ENCODE measurements at places on chromosomes 5 and 9.
A peak's percentile ranks its signal among the peaks of the same experiment; 100 is the strongest.

- DNase-seq = no peak
These were observed 152.7 kb upstream of the ADAMTS16 start for GRCh38 chr5:4987431-4987830.

- DNase-seq = peak; percentile 91
These were observed 40.6 kb downstream of the CAST start for GRCh38 chr5:96702503-96703383.

- no peak for DNase-seq
These were observed 42.2 kb downstream of the SV2C start for GRCh38 chr5:76125346-76125745.

DNA sequence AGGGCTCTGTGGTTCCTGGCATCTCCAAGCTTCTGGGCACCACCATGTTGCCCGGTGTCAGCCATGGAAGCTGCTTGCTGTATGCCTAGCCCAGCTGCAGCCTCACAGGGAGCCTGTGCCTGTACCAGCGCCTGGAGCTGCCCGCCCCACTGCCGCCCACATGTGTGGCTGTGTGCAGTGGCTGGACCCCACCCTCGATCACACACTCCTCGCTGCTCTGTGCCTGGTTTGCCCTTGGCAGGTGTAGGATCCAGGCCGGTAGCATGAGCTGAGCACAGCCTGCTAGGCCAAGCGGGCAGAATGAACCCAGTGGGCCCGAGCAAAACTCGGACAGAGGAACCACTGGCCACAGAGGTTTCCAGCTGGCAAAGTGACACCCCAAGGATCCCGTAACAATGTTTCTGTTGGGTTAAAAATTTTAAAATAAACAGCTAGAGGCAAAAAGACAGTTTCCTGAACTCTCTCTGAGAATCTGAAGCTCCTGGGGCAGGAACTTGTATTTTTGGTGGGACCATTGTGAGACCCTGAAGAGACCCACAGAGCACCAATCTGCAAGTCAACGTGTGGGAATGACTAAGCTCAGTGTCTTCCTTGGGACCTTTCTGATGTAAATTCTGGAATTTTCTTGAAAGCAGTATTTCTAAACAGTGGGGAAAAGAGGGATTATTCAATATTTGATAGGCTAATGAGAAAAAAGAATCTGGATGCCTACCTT, 73.1 kb upstream of the CCDC112 start:
- no peak for DNase-seq

GRCh38 chr5:136145030-136145429, 12.4 kb downstream of the SMAD5 start:
- no peak for DNase-seq

DNA sequence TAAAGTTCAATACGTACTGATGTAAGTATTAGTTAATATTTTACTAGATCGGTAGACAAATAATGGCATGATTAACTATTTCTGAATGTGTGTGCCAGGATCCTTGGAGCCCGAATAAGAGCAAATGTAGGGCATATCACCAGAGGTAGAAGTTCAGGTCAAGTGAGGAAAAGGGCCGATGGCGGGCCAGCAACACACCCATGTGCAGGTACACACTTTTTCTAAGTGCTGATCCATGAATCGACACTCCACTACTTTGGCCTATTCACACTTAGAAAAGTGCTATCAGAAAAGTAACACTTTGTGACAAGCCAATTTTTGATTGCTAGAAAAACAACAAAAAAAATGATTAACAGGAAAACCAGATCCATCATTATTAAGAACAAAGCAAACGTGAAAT, 150.3 kb downstream of the AUH start:
- no peak for DNase-seq

DNA sequence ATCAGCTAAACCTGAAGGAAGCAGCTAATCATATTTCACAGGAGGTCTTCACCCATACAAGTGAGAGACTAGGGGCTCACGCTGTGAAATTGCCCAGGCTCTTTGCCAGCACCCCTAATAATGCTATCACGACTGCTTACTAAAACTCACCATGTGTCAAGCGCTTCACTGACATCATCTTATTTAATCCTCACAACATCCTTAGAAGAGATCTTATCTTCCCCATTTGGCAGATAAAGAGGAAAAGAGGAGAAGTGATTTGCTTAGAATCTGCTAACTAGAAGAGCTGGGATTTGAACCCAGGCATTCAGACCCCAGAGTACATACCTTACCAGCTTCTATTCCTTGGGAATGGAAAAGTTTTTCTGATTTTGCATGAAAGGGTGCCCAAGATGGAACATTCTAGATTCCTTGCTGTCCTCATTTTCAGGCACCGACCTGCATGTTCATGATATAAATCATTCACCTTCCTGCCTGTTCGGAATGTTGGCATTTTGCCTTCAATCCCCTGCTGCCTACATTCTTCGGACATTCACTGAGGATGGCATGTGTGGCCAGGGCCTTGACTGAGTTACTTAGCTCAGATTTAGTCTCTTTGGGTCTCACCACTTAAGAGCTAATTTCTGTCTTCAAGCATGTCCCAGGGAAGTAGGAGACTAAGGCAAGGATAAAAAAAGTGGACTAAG, 88.1 kb downstream of the SH3TC2 start:
- no peak for DNase-seq

GRCh38 chr9:78032730-78033457, 1.3 kb upstream of the GNAQ start:
- DNase-seq = no peak

- no peak for DNase-seq
These were observed 20.2 kb downstream of the SLC36A1 start for GRCh38 chr5:151467576-151467975.

- DNase-seq = no peak
These were observed 326.3 kb downstream of the OSTF1 start for GRCh38 chr9:75414371-75415160.

- no peak for DNase-seq
These were observed 18.0 kb upstream of the SMC2 start for GRCh38 chr9:104075801-104076753.

DNA sequence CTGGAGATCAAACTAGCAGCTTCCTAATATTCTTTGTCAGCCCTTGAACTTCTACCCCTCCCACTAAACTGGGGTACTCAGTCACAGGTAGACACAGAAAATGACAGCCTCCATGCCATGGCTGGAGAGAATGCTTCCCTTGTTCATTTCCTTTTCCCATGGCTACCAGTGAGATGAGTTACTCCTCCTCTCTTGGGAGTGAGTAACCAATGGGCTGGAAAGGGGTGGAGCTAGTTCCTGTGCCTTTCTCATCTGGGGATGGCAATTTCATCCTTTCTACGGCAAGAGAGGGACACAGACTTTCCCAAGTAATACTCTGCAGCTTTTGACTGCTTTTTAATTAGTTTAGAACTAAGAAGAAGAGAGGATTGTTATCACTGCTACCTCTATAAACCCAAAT, 1045.6 kb upstream of the WWC1 start:
- peak; percentile 4 for DNase-seq

DNA sequence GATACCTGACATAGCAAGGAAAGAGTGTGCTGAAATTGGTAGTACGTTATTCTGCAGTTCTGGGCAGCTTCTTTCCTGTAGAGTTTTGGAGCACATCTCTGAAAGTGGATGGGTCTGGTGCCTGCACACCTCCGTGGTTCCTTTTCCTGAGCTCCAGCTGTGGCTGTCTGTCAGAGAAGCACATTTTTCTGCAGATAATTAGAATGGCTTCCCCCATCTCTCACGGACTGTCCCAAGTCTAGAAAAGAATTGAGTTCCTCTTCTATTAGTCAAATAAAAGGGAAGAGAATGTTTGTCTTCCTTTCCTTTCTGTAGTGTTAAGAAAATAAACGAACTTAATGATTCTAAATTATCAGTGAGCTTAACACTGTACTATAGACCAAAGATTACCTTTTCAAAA, 55.7 kb downstream of the VCAN start:
- DNase-seq = no peak

DNA sequence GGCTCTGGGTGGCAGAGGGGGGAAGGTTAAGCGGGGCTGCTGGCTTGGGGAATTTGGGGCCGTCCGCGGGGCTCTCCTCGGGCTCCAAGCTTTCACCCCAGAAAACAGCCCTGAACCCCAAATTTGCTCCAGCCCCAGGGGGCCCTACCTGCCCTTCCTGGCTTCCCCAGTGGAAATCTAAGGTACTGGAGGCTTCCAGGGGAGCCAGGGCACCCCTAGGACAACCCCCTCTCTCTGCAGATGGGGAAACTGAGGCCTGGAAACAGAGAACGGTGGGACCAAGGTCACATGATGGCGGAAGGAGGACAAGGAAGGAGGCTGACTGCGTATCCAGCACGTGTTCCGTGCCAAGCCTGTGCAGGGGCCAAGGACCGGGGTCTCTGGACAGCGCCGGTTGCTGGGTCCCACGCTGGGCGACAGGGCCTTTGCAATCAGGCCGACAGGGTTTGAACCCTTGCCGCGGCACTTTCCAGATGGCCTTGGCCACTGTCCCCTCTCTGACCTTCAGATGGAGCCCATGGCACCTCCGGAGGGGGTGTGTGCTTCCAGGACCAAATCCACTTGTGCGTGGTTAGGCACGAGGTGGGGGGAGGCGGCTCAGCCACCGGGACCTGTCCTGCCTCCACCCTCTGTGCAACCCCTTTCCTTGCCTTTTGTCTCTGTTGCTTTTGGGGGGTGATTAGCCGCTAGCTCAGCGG, 183.1 kb downstream of the C9orf50 start:
- no peak for DNase-seq

- no peak for DNase-seq
These were observed 40.6 kb upstream of the ZNG1F start for GRCh38 chr9:41229408-41230401.

DNA sequence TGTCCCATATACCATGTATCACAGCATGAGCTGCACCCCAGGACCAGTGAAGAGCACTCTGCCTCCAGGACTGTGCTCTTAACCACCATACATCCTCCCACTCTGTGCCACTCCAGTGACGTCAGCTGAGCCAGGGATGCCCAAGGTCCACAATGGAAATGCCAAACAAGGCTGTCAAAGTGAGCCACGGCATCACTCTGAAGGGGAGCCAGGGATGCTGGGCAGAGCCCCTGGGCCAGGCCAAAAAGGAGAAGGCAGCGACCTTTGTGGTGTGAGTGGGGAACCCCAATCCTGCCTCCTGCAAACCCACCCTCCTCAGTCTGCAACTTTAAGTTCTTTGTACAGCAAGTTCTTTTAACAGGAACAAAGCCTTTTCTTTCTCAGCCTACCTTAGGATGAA, 242.7 kb downstream of the SYK start:
- no peak for DNase-seq

DNA sequence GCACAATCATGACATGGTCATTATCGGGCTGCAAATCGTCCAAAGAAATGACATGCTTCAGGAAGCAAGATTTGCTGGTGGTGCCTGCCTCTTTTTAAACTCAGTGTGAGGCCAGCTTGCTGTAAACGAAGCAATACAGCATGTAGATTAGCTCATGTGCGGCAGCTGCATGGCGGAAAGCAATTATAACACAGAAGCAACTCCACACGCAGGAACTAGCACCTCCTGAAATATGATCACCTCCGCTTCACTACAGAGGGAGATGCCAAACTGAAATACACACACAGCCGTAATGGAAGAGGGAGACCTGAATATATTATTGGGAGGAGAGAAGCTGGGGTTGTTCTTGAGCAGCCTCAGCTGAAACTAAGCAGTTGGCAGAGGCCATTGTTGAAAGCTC, 312.5 kb downstream of the PSAT1 start:
- DNase-seq = no peak

GRCh38 chr5:64585646-64586045, 79.8 kb downstream of the RGS7BP start:
- DNase-seq = no peak

- DNase-seq = no peak
These were observed 206.9 kb downstream of the PTTG1 start for GRCh38 chr5:160628619-160628968.

DNA sequence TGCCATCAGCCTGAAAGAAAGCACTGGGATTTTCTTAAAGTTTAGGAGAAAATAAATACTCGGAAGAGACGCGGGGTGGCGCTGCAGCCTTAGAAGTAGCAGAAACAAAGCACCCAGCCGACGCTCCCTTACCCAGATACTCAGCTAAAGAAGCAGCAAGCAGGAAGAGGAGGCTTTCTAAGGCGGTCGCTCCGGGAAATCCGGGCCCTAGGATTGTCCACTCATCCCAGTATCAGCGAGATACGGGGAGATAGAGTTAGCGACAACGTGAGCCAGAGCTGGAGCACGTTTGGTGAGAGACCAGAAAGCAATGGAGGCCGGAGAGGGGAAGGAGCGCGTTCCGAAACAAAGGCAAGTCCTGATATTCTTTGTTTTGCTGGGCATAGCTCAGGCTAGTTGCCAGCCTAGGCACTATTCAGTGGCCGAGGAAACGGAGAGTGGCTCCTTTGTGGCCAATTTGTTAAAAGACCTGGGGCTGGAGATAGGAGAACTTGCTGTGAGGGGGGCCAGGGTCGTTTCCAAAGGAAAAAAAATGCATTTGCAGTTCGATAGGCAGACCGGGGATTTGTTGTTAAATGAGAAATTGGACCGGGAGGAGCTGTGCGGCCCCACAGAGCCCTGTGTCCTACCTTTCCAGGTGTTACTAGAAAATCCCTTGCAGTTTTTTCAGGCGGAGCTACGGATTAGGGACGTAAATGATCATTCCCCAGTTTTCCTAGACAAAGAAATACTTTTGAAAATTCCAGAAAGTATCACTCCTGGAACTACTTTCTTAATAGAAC, at the start of gene PCDHB2:
Gene PCDHB2 (plus strand): TSS at position 135 of the 782 bp plus-strand sequence. CDS start 176 bp downstream, at position 311.
- DNase-seq = peak; percentile 11

DNA sequence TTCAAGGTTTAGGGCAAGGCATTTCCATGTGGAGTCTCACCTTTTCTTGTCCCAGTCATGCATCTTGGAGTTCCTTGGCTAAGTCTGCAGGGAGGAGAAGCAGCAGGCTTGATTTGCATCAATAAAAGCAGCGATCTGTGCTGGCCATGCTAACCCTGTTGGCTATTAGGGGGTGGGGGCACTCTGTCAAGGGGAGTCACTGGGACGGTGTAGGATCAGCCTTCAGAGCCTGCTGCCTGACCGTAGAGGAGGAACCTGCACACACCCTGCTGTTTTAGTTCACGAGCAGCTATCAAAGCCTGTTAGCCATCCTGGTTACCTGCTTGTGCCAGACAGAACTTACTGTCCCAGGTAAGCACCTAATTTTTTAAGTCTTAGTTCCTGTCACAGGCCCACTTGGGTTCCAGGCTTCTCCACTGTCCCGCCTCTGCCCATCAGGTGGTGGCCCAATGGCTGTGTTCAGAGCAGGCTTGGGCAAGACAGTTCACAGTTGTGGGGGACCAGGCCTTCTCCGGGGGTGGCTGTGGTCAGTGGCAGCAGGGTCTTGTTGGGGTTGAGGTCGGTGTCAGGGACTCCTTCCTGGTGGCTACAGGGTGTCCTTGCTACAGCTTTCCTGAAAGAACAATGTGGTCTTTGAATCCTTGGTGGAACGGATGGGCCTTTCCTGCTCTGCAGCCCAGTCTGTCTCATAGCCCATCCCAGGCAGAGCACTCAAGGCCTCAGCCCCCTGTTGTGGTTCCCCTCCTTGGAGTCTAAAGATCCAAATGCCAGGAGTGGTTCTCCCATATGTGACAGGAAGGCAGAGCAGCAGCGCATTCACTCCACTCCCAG, 43.7 kb downstream of the SECISBP2 start:
- DNase-seq = no peak

GRCh38 chr9:125549891-125550885, 156.8 kb downstream of the MAPKAP1 start:
- DNase-seq = no peak

GRCh38 chr5:147558826-147559225, 49.0 kb upstream of the DPYSL3 start:
- peak; percentile 16 for DNase-seq
